ENCODE measurements at places on chromosomes 3 and 15.

DNA sequence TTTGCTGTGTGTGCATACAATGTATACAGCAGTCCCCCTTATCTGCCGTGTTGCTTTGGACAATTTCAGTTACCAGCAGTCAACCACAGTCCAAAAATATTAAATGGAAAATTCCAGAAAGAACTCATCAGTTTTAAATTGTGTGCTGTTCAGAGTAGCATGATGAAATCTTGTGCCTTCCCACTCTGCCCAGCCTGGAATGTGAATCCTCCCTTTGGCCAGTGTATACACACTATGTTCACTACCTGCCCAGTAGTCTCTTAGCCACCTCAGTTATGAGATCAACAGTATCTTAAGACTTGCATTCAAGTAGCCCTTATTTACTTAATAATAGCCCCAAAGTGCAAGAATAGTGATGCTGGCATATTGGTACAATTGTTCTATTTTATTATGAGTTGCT, 133.6 kb upstream of the ABHD17C start:
- DNase-seq: peak; percentile 33

DNA sequence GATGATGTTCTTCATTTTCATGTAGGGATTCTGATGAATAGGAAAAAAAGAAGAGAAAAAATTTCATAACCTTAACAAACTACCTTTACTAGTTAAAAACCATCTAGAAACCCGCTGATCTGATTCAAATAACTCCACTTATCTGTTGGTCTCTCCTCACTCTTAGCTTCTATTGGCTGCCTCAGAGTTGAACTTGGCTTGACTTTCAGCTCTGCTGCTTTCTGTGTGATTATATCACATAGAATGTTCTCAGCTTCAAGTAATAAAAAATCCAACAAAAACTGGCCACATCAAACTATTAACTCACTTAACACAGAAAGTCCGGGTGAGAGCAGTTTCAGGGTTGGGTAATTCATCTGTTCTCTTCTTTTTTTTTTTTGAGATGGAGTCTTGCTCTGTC, 126.8 kb upstream of the RASGRP1 start:
- DNase-seq: no peak

GRCh38 chr3:155714295-155714718, 30.6 kb downstream of the PLCH1 start:
- no peak for DNase-seq

- peak; percentile 3 for DNase-seq
Measured at GRCh38 chr3:121988146-121988545, 33.9 kb downstream of the ILDR1 start.

DNA sequence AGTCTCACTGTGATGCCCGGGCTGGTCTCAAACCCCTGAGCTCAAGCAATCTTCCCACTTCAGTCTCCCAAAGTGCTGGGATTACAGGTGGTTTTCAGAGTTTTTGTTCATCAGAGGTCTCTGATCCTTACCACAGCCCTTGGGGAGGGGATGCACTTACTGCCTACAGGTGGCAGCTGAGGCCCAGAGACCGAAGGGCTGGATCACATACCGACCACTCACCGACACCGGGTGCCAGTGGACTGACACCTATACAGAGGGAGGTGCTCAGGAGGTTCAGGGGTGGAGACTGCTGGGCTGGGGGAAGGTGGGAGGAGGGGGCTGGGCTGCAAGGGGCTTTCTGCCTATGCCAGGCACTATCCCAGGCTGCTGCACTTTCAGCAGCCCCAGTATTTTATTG, 19.5 kb downstream of the DUSP7 start:
- DNase-seq: no peak

- DNase-seq: peak; percentile 81
Measured at GRCh38 chr3:72274493-72275330, 489.8 kb upstream of the PROK2 start.

GRCh38 chr3:18716821-18717220, 291.7 kb upstream of the SATB1 start:
- no peak for DNase-seq

- no peak for DNase-seq
Measured at GRCh38 chr3:142601713-142602112, 5.5 kb downstream of the PLS1 start.
